ENCODE measurements at places on chromosomes 11 and 22.
A peak's percentile ranks its signal among the peaks of the same experiment; 100 is the strongest.

GRCh38 chr11:17978553-17979287 is 34.1 kb downstream of the SERGEF start:
- DNase-seq: peak; percentile 15

- no peak for DNase-seq
These were observed 2.3 kb upstream of the APLNR start for GRCh38 chr11:57239348-57239747.

GRCh38 chr22:39344046-39344390 is 5.8 kb upstream of the SYNGR1 start:
- no peak for DNase-seq

DNA sequence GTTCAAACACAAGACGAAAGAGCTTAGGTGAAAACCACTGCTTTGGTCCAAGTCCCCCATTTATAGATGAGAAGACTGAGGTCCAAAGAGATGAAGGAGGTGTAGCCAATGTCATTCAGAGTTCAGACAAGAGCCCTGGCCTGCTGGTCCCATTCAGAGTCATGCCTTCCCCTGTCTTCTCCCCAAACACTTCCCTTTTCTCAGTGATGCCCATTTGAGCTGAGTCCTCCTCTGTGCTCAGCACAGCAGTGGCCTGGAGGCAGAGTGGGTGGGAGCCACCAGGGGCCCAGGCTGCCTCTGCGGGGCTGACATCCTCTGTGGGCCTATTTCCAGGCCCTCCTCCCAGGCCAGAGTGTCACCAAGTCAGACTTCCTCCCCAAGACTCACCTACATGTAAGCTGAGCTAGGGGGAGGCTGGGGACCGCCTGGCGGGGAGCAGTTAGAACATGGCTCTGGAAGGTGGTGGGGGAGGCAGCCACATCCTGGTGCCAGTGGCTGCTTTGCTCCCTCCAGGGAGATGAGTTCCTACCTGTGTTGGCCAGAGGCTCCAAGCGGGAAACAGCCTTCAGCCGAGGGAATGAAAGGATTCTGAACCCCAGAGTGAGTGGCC is 22.4 kb upstream of the LRRC10B start:
- no peak for DNase-seq

- peak; percentile 79 for DNase-seq
These were observed 36.6 kb downstream of the APOL3 start for GRCh38 chr22:36123673-36124630.

Data from DMS 273 treated with DMSO at 0.1 percent for 48 hours (cell line).